ENCODE measurements at places on chromosomes 5 and 9. TPM values are rescaled to one million over a fixed set of nuclear protein-coding genes. Genes with fewer than 3 reads are reported as not detected.
A peak's percentile ranks its signal among the peaks of the same experiment; 100 is the strongest.

DNA sequence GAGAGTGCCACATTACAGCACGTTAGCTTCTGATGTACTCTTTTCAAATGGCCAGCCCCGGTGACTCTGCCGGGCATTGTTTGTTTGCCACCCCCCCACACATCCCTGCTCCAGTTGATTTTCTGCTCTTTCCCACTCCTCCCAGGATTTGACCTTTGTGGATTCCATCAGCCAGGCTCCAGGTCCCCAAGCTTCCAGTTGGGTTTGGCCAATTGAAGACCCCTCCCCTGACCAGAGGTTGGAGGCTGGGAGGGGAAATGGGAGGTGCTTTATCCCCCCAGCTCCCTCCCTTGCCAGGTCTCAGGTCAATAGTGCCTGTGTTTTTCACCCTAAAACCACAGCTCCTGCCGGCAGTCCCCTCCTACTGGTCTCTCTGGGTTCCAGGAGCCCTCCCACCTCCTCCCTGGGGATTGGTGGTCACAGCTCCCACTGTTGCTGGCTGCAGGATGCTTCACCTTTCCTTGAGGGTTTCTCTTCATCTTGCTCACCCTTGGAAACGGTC is 34.9 kb downstream of the IRF1 start:
- no peak overlapping the region for H3K27ac ChIP-seq
- H3K36me3 ChIP-seq: no peaks in the 10 kb centered on the region
- no peaks in the 10 kb centered on the region for H3K27me3 ChIP-seq
- no peak overlapping the region for H3K4me3 ChIP-seq
- DNase-seq: no peak
- no peaks in the 10 kb centered on the region for H3K4me1 ChIP-seq

CTXN3 gene
- total RNA-seq: not detected

- no peak overlapping the region for H3K4me3 ChIP-seq
- H3K27me3 ChIP-seq: no peaks in the 10 kb centered on the region
- peaks cover 2% of the 10 kb centered on the region for H3K4me1 ChIP-seq
Measured at GRCh38 chr9:108889649-108890067, 27.6 kb downstream of the ACTL7A start.

GRCh38 chr5:171598641-171599152 is 179.2 kb downstream of the FGF18 start:
- no peak overlapping the region for H3K27ac ChIP-seq
- no peaks in the 10 kb centered on the region for H3K36me3 ChIP-seq
- H3K27me3 ChIP-seq: no peaks in the 10 kb centered on the region

DNA sequence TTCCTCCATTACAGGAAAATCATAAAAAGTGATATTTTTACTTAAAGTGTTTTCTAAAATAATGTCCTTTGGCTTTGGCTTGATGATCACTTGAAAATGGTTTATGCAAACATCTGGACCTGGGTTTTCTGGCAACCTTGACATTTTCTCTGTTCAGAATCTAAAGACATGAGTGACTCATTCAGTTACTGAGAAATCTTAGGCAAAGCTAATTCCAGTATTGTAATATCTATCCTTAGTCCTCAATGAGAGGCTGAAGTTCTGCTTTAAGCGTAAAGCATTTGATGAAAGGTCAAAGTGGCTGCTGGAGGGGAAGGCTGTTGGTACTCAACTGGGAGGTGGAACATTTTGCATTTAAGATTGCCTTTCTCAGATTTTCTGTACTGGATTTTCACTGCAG is 2.3 kb downstream of the MAN2A1 start:
- peak overlapping the region; percentile 6 for H3K4me3 ChIP-seq
- H3K36me3 ChIP-seq: no peaks in the 10 kb centered on the region
- H3K27me3 ChIP-seq: no peaks in the 10 kb centered on the region
- H3K4me1 ChIP-seq: peaks cover 11% of the 10 kb centered on the region
- H3K27ac ChIP-seq: no peak overlapping the region
- no peak for DNase-seq
